ENCODE measurements at places on chromosomes 11 and 22.

DNA sequence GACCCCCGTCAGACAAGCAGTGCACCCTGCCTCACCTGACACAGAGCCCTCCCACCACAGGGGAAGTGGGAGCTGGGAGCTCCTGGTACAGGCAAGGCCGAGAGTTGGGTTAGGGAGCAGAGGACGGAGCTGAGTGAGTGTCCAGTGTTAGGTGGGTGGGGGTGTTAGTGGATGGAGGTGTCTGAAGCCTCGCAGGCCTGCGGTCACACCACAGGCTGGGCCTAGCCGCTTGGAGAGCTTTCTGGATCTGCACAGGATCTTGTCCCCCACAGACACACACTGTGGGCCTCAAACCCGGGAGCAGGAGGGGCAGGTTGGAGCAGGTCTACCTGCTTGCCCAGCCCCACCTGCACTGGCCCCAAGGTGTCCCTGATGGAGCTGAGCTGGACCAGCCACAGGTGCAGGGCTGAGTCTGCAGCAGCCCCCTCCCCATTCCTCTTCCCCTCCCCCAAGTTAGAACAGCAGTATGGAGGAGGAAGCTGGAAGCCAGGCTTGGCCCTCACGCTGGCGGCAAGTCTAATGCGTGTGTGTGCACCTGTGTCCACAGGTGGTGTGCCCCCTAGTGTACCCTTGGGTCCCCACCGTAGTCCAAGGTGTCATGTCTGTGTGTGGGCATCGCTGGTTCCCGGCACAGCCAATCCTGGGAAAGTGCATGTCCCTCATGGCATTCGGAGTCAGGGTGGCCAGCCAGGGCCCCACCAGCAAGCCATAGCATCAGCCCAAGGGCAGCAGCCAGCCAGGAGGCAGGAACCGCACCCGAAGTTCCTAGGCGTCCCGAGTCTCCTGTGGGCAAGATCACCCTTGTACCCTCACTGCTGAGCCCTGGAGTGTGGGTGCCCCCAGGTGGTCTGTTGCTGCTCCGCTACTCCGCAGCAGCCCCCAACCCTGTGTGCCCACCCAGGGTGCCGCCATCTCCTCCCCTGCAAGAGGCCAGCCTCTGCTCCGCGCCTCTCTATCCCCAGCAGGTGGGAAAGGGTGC, 2.0 kb upstream of the GATD1 start:
- no peak for DNase-seq

- no peak for DNase-seq
Measured at GRCh38 chr11:10490032-10490397, 35.0 kb downstream of the AMPD3 start.

DNA sequence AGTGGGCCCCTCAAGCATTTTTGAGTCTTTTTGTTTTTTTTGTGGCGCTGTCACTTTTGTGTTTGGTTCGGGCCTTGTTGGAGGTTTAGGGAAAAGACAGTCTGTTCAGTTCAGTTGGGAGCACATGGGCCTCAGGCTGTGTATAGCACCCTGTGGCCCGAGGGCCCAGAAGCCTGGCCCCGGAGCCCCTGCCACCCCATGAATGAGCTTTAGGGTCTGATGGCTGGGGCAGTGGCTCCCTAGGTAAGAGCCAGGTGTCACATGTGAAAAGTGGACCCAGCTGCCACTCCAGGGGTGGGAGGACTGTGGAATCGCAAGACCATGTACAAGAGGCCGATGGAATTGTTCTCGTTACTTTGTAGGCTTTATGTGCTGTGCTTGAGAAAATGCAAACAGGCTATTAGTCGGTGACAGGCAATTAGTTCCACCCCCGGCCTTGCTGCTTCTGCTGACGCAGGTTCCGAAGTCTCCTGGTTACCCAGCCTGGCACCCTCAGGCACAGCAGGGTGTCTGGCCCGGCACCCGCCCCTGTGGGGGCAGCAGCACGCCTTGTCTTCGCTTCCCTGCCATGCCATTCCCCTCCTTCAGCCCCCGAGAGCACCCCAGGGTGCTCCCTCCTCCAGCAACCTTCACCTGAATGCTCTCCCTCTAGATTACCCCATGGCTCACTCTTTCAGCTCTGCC, 38.2 kb upstream of the PARVG start:
- no peak for DNase-seq

DNA sequence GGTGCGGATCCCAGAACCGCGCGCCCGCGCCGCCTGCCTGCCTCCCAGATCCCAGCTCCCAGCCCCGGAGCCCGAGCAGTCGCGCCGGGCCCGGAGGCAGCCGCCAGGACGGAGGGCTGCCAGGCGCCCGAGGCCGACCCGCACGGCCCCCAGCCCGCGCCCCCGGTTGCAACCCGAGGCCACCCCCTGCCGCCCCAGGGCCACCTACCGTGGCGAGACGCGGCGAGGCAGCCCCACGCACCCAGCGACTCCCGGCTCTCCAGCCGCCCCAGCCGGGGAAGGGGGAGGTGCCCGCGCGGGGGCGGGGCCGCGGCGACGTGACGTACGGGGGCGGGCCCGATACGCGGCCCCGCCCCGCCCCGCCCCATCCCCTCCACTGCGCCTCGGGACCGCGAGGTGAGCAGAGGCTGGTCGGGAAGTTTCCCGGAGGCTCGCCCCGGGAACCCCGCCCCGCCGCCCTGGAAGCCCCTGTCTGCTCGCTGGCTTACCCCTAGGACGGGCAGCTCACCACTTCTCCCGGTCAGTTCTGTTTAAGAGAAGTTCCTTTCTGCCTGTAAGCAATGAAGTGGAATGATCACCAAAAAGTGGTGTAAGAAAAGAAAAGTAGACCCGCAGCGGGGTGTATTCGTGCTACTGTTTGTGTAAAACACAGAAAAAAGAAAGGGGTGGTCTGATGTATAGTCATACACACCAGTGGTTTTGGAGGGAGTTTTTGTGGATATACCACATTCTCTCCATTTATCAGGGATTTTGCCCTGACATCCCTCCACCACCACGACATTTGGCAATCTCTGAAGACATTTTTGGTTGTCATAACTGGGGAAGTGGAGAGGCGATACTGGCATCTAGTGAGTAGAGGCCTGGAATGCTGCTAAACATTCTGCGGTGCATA, at the start of gene TPST2:
Gene TPST2 (minus strand): TSS at position 288 of the 892 bp plus-strand sequence. CDS start 48,502 bp downstream, outside the sequence.
- peak; percentile 68 for DNase-seq

- DNase-seq: peak; percentile 10
Measured at GRCh38 chr11:131195661-131196517, 174.5 kb upstream of the NTM start.

DNA sequence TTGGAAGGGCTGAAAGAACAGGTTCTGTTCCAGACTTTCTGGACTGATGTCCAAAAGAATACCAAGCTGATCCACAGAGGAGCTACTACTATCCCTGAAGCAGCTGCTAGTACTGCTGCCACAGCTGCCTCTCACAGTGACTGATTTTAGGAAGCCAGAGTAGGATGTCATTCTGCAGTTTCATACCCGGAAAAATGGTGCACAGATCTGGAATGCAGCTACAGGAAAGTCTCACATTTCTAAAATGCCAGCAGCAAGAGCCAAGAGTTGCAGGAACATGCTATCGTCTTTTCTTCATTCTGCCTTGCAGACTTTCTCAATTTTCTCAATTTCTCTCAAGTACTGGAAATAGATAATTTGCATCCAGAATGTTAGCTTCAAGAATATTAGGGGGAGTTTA, 19.4 kb upstream of the CCDC179 start:
- peak; percentile 58 for DNase-seq

DNA sequence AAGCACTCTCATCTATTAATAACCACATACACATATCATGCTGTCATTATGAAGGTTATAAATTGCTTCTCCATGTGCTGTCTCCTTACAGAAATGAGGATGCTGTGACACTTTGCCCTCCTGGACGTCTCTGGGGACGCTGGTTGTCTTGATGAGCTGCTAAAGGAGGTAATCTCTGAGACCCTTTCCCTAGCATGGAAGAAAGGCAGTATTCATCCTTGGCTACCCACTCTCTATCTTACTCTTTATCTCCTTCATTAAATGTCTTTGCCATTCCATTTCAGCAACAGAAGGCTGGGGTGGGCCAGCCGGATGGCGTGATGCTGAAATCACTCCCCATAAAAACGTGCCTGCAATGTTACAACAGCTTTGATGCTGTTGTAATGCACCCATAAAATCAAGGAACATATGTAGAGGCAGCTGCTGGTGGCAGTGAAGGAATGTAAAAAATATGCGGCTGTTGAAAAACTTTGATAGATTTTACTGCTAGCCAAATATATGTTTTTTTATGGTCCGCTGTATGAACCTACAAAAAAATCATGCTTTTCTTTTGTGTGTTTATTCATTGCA, 715.1 kb upstream of the API5 start:
- DNase-seq: no peak

DNA sequence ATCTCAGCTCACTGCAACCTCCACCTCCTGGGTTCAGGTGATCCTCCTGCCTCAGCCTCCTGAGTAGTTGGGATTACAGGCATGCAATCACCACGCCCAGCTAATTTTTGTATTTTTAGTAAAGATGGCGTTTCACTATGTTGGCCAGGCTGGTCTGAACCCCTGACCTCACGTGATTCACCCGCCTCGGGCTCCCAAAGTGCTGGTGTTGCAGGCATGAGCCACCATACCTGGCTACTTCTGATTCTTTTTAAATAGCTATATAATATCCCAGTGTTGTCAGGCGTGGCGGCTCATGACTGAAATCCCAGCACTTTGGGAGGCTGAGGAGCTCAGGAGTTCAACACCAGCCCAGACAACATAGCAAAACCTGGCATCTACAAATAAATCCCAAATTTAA, 20.7 kb downstream of the TMEM41B start:
- DNase-seq: no peak

GRCh38 chr11:134401825-134402809, 9.9 kb downstream of the B3GAT1 start:
- no peak for DNase-seq

DNA sequence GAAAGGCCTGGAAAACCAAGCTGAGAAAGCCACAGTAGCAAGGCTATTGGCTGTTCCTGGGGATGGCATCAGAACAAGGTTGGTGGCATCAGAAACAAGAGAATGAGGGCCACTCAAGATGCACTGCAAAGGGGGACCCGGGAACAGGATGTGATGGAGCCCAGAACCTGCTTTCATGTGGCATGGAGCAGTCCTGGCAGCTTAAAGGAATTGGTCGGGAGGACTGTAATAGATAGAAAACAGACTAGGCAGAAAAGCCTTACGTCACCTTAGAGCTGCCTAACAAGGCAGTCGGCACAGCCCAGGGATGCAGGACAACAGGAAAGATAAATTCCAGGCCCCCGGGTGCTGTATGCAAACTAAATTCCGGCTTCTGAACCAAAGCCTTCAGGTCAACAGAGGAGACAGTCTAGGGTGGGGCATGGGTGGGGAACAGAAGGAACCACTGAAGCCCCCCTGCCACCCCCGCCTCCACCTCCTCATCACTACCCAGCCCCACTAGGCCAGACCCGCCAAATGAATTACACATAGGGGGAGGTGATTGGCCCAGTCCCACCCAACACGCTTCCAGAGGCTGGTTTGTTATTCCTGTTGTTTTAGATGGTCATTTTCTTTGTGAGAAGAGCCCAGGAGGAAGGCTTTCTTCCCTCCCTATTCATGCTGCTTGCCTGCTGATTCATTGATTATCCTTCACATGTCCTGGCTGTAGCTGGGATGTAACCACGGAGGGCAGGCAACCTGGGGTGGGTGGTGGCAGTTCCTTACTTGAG, 25.7 kb upstream of the LRRC55 start:
- DNase-seq: no peak

DNA sequence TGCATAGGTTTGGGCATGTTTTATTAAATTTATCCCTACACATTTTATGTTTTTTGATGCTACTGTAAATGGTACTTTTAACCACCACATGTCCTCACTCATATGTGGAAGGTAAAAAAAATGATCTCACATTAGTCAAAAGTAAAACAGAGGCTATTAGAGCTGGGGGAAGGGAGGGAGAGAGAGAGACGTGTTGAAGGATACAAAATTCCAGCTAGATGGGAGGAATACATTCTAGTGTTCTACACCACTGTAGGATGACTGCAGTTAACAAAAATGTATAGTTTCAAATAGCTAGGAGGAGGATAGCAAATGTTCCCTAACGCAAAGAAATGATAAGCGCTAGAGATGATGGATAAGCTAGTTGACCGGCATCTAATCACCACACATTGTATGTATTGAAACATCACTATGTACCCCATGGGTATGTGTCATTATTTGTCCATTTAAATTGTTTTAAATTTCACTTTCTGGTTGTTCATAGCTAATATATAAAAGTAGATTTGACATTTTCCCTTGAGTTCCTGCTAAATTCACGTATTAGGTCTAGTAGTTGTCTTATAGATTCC, 9.9 kb upstream of the GNB1L start:
- peak; percentile 52 for DNase-seq

DNA sequence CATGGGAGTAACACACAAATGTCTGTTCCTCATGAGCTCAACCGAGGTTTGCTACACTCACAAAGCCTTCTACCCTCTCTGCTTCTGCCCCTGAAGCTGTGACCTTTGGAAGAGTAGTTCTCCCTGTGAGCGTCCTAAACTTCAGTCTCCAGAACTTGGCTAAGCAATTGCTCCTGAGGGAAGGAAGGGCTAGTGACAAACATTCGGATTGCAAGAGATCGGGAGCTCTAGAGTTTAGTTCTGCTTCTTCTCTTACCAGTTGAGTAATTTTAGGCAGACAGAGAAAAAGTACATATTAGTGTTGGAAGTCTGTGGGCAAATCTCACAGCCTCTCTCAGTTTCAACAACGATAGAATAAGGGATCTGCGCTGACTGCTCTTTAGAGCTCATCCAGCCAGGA, 27.3 kb upstream of the ELF5 start:
- no peak for DNase-seq

Measured in cardiac fibroblast (primary cell).